ENCODE measurements at places on chromosomes 6 and 20.
A peak's percentile ranks its signal among the peaks of the same experiment; 100 is the strongest.

GRCh38 chr6:32113386-32114352, 4.5 kb upstream of the TNXB start:
- no peak for DNase-seq

- no peak for DNase-seq
Measured at GRCh38 chr6:137126875-137127485, 46.5 kb downstream of the IL22RA2 start.

GRCh38 chr6:147909640-147910039, 401.1 kb downstream of the SAMD5 start:
- DNase-seq = no peak

- no peak for DNase-seq
Measured at GRCh38 chr6:157935786-157936185, 45.9 kb upstream of the SYNJ2 start.

DNA sequence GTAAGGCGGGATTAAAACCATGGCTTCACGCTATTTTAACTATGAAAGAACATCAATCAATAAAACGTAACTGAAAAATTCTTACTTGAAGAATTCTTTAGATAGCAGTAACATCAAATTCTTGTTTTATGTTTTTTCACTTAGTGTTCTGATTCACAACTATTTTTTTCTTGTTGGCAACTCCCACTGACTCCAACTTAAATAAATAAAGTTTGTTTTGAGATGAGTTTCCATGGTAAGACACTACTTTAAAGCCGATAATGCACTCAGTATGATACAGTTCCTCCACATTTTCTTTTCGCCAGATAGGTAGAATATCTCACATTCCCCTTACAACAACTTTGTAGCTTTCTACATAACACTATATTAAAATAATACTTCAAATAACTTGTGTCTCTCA, 33.1 kb upstream of the CNKSR3 start:
- DNase-seq = no peak

DNA sequence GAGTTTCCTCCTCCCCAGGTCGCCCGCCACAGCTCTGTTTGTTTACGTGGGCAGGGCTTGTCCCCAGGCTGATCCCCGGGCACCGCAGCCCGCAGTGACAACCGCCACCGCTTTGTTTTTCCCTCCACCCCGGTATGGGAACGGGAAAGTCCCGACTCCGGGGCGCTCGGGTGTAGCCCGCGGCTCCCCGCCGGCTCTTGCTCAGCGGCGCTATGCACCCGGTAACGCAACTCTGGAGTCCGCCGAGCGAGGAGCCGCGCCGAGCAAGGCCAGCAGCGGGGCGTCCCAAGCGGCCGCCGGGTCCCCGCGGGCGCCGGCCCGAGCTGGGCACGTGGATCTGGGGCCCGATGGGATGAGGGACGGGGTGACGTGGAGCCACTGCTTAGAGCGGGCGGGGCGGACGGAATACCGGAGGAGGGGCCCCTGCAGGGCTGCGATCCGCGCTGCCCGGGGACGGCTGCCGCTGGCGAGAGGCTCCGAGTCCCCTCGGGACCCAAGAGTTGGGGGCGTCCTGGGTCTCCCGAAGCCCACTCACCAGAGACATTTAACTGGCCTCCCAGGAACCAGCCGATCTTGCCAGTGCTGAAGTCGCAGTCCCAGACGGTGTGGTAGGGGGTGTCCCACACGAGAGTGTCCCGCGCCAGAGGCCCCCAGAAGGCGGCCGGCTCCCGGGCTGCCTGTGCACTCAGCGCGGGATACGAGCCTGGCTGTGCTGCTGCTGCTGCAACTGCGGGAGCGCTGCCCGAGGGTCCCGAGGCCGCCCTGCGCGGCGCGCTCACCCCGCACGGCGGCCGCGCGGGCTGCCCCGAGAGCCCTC, 497 bp downstream of the ACSS1 start:
- peak; percentile 85 for DNase-seq

DNA sequence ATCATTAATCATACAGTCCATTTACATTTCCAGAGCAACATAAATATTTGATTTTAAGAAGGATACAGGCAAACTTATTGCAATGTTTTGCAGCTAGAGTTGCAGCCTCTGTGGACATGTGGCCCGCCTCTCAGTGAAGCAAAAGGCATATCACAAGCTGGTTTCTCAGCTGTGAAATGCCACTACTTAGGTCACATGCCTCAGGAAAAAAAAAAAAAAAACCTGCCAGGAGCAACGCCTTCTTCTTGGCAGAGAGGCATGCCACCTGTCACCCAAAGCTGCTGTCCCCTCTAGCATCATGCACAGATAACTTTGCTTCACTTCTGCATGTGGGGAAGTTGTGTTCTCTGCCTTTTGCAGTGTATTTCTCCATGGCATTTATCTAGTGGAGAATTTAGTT, 18.5 kb downstream of the GRM1 start:
- no peak for DNase-seq

DNA sequence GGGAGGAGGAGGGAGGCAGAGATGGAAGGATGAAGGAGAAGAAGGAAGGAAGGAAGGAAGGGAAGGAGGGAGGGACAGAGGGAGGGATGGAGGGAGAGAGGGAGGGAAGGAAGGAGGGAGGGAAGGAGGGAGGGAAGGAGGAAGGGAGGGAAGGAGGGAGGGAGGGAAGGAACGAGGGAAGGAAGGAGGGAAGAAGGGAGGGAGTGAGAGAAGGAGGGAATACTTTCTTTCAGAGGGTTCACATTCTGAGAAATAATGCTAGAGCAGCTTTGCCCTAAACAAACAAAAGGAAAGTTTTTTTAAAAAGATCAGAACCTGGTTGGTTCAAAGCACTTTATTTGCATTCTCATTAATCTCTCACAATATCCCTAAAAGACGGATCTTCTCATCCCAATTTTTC, 96.1 kb upstream of the NXT1 start:
- DNase-seq = no peak

GRCh38 chr20:37243076-37243936, 18.3 kb downstream of the GHRH start:
- no peak for DNase-seq

DNA sequence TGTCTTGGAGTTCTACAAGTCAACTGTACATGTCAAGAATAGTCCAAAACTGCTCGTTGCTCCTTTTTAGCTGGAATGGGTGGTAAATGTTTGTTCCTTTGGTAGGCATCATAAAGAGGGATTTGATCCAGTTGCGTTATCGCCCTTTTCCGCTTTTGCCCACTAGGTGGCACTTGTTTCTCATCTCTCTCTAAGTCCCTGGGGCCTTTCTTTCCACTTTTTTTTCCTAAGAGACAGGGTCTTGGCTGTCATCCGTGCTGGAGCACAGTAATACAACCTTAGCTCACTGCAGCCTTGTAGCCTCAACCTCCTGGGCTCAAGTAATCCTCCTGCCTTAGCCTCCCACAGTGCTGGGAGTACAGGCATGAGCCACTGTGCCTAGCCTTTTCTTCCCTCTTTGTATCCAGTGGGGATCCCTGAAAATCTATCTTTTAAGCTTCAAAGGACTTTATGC, 20.7 kb downstream of the GTPBP2 start:
- peak; percentile 26 for DNase-seq
